Stimulated activated CD8-positive, alpha-beta memory T cell treated with anti-CD3 and anti-CD28 coated beads, Interleukin-4, amount 100 ng/mL, for 4 hours (primary cell): ENCODE measurements at places on chromosomes 2 and 18.

- DNase-seq: no peak
These were observed 4.1 kb downstream of the CDK5R2 start for GRCh38 chr2:218963601-218964000.

DNA sequence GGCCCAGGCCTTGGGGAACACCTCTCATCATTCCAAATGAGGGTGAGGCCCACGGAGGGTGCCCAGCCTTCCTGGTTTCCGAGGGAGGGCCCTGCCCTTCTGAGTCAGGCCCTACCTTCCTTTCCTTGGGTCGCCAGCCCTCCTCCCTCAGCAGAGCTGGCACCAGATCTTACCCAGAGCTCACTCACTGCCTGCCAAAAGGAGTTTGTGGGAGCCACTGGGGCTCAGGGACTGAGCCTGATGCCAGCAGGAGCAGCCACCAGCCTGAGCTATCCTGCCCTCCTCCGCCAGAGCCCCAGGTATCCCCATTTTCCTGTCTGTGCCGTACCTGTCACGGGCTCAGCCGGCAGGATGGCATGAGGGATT is 64.1 kb downstream of the NRP2 start:
- no peak for DNase-seq

DNA sequence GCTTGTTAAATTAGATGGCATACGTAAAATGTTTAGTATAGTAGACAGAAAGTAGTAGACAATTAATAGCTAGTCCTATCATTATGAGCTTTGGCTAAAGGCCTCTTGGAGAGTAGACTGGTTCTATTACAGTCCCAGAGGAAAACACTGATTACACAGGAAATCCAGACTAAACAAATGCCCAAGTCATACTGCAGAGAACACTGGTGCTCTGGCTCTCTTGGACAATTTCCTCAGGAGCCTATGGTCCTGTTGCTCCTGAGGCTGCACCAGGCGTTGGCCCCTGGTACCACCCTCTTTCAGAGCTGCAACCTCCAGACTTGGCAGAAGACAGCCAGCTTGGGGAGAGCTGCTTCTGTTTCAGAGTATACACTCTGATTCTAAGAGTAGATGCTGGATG is 41.8 kb downstream of the STAT1 start:
- DNase-seq: no peak

- no peak for DNase-seq
These were observed 620.6 kb downstream of the IRS1 start for GRCh38 chr2:226179010-226179409.

GRCh38 chr18:21769206-21769605 is 28.6 kb downstream of the MIB1 start:
- DNase-seq: no peak

- DNase-seq: no peak
These were observed 18.3 kb upstream of the MAP4K4 start for GRCh38 chr2:101679037-101679726.

GRCh38 chr2:61055557-61055956 is 10.1 kb upstream of the SANBR start:
- no peak for DNase-seq
